BJ (cell line): ENCODE measurements at places on chromosomes 5 and 9.

DNA sequence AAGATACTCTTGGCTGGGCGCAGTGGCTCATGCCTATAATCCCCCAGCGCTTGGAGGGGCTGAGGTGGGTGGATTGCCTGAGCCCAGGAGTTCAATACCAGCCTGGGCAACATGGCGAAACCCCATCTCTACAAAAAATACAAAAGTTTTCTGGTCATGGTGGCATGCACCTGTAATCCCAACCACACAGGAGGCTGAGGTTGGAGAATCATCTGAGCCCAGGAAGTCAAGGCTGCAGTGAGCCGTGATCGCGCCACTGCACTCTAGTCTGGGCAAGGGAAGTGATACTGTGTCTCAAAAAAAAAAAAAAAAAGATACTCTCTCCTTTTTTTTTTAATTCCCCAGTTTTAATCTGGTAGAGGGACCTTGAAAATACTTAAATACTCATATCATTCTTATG is 15.0 kb downstream of the ANKRD33B start:
- no peak for DNase-seq

GRCh38 chr5:50722223-50722622 is 55.8 kb downstream of the PARP8 start:
- no peak for DNase-seq

DNA sequence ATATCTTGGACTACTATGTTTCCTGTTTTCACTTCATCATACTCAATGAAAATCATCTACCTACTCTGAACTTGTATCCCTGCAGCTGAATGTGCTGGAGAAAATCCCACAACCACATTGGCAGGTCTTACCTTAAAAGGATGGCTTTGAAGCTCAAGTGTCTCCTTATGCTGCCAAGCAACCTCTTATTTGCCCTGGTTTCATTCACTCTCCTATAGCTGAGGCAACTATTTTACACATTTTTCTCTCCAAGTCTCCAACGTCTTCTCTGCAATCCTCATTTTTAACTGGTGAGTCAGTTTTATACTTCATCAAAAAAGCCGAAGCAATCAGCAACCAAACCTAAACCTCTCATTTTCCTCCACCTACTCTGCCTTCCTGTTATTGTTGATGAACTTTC is 49.7 kb downstream of the POU4F3 start:
- no peak for DNase-seq

- no peak for DNase-seq
Observed at GRCh38 chr9:88571419-88571818, 36.4 kb downstream of the NXNL2 start.

DNA sequence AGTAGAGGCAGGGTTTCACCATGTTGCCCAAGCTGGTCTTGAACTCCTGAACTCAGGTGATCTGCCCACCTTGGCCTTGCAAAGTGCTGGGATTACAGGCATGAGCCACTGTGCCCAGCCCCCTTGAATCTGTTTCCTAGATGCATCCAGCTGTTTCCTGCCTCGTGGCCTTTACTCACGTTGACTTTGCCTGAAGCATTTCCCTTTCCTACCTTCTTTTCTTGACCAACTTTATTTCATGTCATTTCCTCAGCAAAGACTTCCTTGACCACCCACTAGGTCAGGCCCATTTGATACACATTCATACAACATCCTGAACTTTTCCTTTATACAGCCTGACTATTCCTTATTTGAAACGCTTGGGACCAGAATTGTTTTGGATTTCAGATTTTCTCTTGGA is 51.0 kb downstream of the DOCK2 start:
- no peak for DNase-seq

GRCh38 chr9:134908524-134909309 is 9.0 kb downstream of the FCN1 start:
- no peak for DNase-seq

DNA sequence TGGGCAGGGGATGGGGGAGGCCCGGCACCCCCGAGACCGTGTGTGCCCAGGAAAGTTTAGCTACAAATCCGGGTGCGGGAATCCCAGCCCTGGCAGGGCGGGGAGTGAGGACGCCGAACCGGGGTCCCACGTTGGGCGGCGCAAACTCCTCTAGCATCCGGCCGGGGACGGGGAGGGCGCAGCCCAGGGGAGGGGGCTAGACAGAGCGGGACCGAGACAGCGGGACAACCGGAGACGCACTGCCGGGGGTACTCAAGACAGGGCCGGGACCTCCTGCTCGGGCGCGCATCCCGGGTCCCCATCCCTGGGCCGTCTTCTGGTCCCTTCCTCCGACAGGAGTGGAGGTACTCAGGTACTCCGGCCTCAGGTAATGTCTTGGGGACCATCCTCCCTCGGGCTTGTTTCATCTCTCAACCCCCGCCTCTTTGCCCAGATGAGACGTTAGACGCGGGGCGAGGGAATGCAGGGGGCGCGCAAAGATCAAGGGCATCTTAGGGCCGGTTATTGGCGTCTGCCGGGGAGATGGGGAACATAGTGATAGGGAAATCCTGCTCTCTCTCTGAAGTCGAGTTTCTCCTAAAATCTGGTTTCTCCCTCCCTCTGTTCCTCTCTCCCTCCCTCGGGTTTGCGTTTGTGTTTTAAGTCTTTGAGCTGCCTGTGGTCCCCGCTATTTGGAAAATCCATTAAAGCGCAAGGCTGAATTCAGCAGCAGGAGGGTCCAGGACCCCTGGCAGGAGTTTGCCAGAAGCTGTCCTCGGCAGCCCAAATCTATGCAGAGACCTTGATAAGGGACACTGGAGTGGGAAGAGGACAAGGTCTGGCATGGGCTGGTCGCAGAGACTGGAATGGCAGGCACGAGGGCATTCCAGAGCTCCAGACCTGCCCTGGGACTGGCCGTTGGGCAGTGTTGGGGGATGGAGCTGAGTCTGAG is 815 bp downstream of the PDZD2 start:
- no peak for DNase-seq

GRCh38 chr5:135329913-135330797 is 68.9 kb downstream of the MACROH2A1 start:
- DNase-seq = no peak

- no peak for DNase-seq
Observed at GRCh38 chr9:16459421-16460148, 410.9 kb downstream of the BNC2 start.

DNA sequence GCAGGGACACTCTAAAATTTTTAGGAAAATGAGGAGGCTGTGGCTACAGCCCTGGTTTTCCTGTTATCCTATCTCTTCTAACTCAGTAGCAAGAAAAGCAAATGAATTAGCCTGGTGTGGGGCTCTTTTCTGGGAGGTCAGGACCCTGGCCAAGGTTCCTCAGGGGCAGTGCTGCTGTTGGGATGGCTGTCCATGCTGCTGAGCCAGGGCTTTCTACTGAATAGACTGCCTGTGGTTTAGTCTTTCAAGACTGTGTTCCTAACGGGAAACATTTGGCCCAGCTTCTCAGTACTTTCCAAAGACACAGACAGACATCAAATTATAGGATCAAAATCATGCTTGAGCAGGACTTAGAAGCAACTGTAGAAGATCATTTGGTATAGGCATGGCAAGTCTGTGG is 18.1 kb downstream of the TNC start:
- no peak for DNase-seq

DNA sequence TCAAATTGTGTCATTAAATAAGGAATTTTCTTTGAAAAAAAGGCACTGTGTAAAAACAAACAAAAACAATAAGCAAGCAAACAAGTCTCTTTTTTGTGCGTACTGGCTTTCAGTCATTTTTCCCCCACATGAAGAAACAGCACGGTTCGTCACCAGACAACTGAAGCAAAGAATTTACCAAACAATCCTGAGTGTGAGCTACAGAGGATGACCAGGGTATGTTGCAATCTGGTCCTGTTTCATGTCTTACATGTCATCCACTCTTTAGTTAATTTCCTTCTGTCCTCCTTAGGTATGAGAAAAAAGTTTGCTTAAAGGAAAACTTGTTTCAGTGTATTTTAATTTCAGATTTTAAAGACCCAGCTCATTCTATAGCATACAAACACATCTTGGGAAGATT is 1080.7 kb upstream of the NUDT12 start:
- DNase-seq = no peak

DNA sequence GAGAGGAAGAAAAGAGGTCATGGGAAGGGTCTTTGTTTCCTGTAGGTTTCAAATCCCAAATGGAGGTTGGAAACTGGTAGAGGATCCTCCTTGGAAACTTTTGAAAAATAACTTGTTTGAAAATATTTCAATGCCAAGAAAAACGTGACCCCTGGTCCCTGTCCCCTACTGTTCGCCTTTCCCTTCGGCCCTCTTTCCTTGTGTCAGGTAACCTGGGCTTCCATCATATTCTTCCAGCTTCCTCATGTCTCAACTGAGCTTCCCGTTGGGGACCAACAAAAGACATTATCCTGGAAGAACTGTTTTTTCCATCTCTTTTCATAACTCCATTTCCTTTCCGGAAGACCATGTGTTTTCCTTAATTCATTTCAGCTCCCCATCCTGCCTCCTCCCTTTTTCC is 266.8 kb upstream of the ANKRD55 start:
- DNase-seq = no peak

- no peak for DNase-seq
Observed at GRCh38 chr5:168528521-168529373, at the start of gene FBLL1. Gene FBLL1 (plus strand): TSS chr5:168529305. CDS start chr5:168529505, 200 bp downstream.

GRCh38 chr9:121732886-121733285 is 81.5 kb downstream of the DAB2IP start:
- DNase-seq = no peak

DNA sequence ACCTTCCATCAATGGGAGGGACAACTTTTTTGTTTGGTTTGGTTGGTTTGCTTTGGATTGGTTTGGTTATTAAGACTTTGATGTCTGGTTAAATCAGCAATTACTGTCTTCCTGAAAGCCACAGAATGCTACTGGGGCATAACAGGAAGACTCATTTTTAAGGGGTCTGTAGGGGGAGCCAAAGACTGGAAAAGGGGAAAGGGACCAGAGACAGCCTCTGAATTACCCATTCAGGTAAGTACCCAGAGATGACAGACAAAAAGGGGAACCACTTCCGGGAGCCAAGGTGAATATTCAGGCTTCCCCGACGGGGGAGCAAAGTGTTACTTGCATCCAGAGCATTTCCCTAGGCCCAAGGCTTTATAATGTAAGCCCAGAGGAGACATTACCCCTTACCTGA is 4.6 kb upstream of the FEM1C start:
- DNase-seq = no peak

DNA sequence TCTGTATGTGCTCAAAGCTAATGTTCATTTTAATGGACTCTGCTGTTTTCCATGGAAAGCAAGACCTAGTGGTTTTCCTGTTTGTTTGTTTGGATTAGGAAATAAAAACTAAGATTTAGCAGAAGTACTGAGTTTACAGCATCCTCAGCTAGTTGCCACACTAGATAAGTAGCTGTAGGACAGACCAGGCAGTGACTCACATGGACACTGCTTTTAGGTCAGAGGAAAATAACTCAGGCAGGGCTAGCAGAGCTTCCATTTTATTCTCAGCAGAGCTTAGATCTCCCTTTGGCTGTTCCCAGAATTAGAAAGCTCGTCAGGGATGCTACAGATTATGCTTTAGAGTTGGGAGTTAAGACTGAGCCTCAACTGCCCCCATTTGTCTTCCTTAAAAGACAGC is 204.4 kb downstream of the SH3GL2 start:
- no peak for DNase-seq

DNA sequence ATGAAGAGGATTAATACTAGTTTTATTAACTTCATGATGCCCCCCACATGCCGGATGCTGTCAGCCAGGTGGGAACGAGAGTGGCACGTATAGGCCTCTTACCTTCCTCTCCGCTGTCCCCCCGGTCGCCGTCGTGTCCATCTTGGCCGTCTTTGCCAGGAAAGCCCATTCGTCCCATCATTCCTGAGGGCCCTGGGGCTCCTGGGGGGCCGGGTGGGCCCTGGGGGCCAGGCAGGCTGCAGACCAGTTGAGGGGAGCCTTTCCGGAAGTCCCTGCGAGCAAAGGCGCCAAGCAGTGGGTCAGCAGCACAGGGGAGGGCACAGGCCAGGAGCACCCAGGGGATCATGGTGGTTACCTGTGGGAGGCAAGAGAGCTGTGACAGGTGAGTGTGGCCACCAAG is 15.8 kb downstream of the C1QTNF2 start:
- no peak for DNase-seq

DNA sequence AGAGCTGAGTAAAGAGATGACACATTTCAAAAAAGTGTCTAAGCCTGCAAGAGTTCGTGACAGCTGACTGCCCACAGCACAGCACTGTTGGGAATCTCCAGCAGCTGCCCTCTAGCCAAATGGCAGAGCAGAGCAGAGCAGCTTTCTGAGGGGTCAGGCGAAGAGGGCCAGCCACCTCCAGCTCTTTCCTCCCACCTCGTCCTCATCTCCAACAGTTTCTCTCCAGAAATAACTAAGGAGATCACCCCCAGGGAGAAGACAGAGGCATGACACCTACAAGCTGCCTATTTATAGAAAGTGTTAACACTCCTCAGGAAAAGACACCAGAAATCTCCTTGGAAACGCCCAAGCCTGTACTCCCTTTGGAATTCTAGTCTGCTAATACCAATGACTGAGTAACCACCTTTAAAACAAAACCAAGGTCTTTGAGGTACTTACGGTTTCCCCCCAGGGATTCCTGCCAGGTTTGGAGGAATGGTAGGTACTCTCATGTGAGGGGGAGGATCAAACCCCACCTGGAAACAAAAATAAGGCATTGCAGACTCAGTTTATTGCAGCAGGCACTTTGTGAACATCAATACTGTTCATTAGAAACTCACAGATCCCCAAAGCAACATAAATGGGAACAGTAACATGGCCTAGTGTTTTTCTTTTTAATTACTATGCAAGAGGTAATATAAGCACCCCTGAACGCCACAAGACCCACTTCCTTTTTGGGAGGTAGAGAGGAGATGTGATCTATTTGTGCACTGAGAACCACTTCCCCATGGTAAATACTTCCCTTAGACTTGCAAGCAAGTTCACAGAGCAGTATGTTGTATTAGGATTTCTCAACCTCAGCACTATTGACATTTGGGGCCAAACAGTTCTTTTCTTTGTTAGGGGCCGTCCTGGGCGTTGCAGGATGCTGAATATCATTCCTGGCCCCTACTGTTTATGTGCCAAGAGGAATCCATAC is 79.3 kb downstream of the TLE1 start:
- no peak for DNase-seq

GRCh38 chr5:157703736-157704135 is 27.5 kb upstream of the THG1L start:
- DNase-seq = no peak

DNA sequence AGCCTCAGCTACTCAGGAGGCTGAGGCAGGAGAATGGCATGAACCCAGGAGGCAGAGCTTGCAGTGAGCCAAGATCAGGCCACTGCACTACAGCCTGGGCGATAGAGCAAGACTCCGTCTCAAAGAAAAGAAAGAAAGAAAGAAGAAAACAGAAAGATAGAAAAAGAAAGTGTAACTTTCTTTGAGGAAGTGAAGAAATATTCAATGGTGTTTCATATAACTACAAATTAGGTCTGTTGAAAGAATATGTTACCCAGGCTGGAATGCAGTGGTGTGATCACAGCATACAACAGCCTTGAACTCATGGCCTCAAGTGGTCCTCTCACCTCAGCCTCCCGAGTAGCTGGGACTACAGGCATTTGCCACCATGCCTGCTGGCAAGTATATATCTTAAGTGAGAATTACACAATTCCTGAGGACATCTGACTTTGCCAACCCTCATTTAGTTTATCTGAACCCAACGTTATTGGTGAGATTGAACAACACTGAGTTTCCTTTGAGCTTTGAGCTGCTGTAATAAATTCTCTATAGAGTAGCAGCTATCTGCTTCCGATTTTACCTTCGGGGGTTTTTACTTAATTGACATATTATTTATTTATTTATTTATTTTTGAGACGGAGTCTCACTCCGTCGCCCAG is 2.0 kb upstream of the FAF2 start:
- DNase-seq = no peak

GRCh38 chr9:98241357-98242300 is 13.8 kb downstream of the TBC1D2 start:
- no peak for DNase-seq
